ENCODE measurements at places on chromosomes 3 and 15.

GRCh38 chr3:171257251-171258203, 202.7 kb downstream of the TNIK start:
- no peak for DNase-seq

- DNase-seq: no peak
Measured at GRCh38 chr3:27201492-27201891, 167.7 kb downstream of the NEK10 start.

DNA sequence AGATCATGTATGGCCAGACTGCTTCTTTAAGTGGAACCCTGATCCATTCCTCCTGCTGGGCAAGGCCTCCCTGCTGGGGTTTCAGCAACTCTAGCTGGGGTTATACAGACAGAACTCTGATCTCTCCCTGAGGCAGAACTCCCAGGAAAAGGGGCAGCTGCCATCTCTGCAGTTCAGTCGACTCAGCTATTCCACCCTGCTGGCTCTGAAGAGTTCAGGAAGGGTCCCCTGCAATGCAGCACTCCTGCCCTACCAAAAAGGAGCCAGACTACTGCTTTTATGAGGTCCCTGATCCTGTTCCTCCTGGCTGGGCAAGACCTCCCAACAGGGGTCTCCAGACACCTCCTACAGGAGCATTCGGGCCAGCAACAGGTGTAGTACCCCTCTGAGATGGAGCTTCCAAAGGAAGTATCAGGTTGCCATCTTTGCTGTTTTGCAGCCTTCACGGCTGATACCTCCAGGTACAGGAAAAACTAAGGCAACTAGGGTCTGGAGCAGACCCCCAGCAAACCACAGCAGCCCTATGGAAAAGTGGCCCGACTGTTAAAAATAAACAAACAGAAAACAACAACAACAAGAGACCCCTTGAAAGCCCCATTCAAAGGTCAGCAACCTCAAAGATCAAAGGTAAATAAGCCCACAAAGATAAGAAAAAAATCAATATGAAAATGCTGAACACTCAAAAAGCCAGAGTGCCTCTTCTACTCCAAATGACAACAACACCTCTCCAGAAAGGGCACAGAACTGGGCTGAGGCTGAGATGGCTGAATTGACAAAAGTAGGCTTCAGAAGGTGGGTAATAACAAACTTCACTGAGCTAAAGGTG, 14.2 kb upstream of the CP start:
- no peak for DNase-seq

GRCh38 chr3:98361289-98361688, 7.6 kb downstream of the OR5K4 start:
- DNase-seq: no peak

DNA sequence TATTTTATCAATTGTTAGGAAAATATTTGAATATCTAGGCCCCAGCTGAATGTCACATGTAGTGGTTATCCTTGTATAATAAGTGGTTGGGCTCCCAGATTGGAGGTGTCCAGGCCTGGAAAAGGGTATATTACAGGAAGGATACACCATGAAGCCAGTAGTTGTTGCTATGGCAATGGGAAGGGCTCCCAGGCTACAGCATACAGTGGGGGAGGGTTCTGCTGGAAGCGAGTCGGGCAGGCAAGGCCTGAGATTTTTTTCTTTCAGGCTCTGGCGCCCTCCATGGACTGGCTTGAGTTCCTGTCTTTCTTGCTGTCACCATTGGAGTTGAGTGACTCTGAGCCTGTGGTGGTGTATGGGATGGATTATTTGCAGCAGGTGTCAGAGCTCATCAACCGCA, 8.9 kb downstream of the ECE2 start:
- peak; percentile 25 for DNase-seq

GRCh38 chr3:83877910-83878309, 1080.9 kb upstream of the CADM2 start:
- no peak for DNase-seq

GRCh38 chr15:25391971-25392721, 46.7 kb downstream of the UBE3A start:
- DNase-seq: no peak

- DNase-seq: no peak
Measured at GRCh38 chr15:37101980-37102304, 1.6 kb upstream of the MEIS2 start.

DNA sequence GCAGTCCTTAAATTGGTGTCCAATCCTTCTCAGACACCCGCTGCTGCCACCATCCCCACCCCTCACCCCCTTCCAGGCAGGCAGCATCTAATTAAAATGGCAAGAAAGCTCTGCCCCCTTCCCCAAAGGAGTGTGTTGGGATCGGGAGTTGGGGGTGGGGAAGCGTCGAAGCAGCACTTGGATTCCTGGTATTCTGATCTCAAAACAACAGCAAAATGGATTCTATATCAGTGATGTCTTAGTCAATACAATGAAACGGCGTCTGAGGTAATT, 1.4 kb downstream of the TNIK start:
- no peak for DNase-seq

DNA sequence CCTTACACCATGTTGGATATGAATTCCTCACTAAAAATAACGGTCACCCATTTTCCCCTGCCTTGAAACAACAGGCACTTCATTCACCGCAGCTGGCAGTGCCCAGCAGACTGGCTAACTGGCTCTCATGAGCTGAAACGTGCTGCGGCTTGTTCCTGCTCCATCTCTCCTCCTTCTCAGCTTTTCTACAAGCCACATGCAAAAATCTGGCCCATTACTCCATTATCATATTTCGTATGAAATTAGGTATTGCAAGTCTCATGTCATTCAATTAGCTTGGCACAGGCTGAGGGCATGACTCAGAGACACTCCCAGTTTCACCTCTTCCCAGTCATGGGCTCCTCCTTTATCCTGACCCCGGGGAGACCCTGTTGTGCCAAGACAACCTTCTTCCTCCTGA, 60.0 kb downstream of the MAGEF1 start:
- no peak for DNase-seq

GRCh38 chr3:107992976-107993684, 97.7 kb downstream of the CD47 start:
- no peak for DNase-seq

GRCh38 chr15:89002281-89002761, 85.9 kb upstream of the ABHD2 start:
- no peak for DNase-seq

DNA sequence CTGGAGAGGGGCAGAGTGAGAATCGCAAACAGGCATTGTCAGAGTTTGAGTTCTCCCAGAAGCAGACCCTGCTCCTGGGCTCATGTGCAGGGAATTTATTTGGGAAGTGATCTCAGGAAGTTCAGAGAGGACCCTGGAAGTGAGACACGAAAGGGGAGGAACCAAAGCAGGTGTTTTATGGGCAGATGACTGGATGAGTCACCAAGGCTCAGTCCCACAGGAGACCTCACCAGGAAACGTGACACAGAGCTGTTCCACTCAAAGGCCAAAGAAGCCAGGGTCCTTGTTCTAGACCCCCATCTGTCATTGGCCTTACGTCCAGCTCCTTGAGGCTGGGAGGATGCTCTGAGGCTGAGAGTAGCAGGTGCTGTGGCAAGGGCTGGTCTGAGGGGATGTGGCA, 43.4 kb upstream of the SEC22A start:
- no peak for DNase-seq

DNA sequence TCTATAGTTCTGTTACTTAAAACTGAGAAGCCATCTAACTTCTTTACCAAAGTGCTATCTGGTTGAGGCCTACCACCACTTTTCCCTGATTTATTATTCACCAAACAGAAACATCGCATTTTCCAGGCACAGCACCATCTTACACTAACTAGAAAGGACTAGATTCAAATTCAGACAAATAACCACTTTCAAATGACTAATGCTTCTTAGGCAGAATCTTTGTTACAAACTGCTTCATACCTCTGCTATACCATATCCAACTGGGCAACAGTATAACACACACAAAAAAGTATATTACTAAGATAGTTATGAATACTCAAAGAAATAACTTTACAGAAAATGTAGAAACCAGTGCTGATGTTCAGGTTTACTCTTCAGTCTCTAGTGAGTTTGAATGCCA, 16.6 kb downstream of the DLG1 start:
- no peak for DNase-seq

- no peak for DNase-seq
Measured at GRCh38 chr3:17290894-17291293, 406.1 kb downstream of the PLCL2 start.

- no peak for DNase-seq
Measured at GRCh38 chr3:30625541-30626438, 19.4 kb downstream of the TGFBR2 start.

- DNase-seq: no peak
Measured at GRCh38 chr3:46852839-46853355, 10.3 kb downstream of the MYL3 start.

GRCh38 chr3:176167272-176167671, 1030.0 kb downstream of the TBL1XR1 start:
- no peak for DNase-seq

DNA sequence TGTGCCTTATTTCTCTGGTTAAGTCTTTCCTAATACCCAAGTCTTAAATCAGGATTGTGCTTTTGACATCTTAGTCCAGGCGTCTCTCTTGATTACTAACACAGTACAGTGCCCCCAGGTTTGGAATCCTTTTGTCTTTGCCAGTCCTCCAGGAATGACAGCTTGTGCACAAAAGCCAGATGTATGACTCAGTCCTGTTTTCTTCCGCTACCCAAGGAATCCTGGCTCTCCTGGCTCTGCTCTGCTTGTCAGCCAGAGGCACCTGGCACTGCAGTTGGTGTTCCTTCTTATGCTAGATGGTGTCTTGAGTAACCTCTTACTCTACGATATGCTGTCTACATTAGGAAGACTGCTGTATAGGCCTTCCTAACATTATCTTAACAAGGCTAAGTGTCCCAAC, 728.2 kb upstream of the NECTIN3 start:
- DNase-seq: no peak

- DNase-seq: no peak
Measured at GRCh38 chr3:125460233-125460632, 59.8 kb downstream of the SNX4 start.

GRCh38 chr3:42743204-42743995, 29.7 kb downstream of the CCDC13 start:
- DNase-seq: no peak

DNA sequence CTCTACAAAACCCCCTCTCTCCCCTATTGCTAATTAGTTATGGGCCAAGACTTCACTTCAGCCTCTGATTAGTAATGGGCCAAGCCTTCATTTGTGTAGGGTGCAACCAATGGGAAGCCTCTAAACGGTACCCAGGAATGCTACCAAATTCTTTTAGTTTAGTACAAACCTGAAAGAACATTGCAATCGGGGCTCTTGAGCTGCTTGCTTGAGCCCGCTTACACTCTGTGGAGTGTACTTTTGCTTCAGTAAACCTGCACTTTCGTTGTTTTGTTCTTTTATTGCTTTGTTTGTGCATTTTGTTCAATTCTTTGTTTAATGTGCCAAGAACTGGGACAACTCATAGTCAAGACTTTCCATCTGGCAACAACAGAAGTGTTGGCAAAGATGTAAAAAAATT, 26.2 kb downstream of the DNAAF4 start:
- no peak for DNase-seq

GRCh38 chr3:23959135-23959900, 14.2 kb downstream of the NR1D2 start:
- no peak for DNase-seq

DNA sequence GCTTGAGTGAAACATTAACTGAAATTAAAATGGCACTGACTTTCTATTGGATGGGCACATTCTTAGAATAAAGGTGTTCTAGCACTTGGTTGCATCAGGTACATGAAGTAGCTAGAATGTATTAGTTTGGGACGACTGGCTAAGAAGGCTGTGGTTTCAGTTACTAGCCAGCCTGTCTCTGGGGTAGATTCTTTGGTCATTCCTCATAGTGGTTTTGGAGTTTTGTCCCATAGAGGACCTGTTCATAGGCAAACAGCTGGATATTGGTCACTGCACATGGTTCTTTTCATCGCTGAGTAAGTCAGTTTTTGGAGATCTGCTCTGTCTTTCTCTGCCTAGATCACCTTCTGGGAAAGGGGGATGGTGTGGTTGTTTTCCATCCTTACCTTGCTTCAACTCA, 55.3 kb downstream of the ADAMTSL3 start:
- DNase-seq: no peak

GRCh38 chr15:32852017-32852416, 134.2 kb downstream of the GREM1 start:
- no peak for DNase-seq

- no peak for DNase-seq
Measured at GRCh38 chr3:45538641-45538986, 55.9 kb upstream of the LIMD1 start.

GRCh38 chr3:62532796-62533195, 159.4 kb upstream of the FEZF2 start:
- DNase-seq: no peak

- no peak for DNase-seq
Measured at GRCh38 chr3:186425788-186426730, 64.0 kb upstream of the DGKG start.
